Mucosa of gallbladder (tissue), 1 donor: ENCODE measurements at places on chromosomes 3 and 15. TPM values are rescaled to one million over a fixed set of nuclear protein-coding genes. Genes with fewer than 3 reads are reported as not detected.

LRRC2 gene
- 1.9 TPM for total RNA-seq

PRR23C gene
- total RNA-seq: not detected

ACOX2 gene
- total RNA-seq: 19.5 TPM

ZNF35 gene
- total RNA-seq: 8.4 TPM

UTS2B gene
- total RNA-seq: 2.6 TPM

SLC27A2 gene
- total RNA-seq: 22.9 TPM

ATP10A gene
- 19.8 TPM for total RNA-seq

GOLGA6A gene
- not detected for total RNA-seq

SAMMSON gene
- not detected for total RNA-seq

APBA2 gene
- 3.4 TPM for total RNA-seq

CYP1A2 gene
- total RNA-seq: 0.14 TPM

AGTR1 gene
- total RNA-seq: 1.9 TPM

PLA2G4D gene
- not detected for total RNA-seq

GRCh38 chr15:101275018-101275417, 2.3 kb downstream of the SELENOS start:
- DNase-seq: no peak

GRCh38 chr3:24929521-24929920, 434.9 kb upstream of the THRB start:
- DNase-seq: no peak

DNA sequence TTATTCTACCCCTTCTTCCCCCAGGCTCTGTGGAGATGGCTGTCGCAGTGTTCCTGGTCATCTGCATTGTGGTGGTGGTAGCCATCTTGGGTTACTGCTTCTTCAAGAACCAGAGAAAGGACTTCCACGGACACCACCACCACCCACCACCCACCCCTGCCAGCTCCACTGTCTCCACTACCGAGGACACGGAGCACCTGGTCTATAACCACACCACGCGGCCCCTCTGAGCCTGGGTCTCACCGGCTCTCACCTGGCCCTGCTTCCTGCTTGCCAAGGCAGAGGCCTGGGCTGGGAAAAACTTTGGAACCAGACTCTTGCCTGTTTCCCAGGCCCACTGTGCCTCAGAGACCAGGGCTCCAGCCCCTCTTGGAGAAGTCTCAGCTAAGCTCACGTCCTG, 12.9 kb downstream of the SPINT1 start:
- no peak for DNase-seq

GRCh38 chr3:69324362-69325025, 61.4 kb downstream of the FRMD4B start:
- DNase-seq: no peak

DNA sequence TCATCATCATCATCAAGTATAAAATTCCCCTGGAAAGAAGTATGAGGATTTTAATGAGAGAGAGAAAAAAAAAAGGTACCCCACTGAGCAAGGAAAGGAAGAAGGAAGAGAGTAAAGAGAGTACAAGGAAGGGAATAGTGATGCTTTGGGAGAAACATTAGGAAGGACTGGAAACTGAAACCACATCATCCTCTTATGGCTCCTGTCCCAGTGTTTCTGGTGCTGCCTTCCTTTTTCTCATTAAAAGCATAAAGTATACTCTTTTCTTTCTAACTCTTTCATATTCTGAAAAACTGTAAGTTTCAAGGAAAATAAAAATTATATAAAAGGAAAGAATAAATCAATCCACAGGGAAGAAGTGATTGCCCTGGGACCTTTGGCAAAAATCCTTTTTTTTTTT, 616.4 kb upstream of the CBLB start:
- no peak for DNase-seq

DNA sequence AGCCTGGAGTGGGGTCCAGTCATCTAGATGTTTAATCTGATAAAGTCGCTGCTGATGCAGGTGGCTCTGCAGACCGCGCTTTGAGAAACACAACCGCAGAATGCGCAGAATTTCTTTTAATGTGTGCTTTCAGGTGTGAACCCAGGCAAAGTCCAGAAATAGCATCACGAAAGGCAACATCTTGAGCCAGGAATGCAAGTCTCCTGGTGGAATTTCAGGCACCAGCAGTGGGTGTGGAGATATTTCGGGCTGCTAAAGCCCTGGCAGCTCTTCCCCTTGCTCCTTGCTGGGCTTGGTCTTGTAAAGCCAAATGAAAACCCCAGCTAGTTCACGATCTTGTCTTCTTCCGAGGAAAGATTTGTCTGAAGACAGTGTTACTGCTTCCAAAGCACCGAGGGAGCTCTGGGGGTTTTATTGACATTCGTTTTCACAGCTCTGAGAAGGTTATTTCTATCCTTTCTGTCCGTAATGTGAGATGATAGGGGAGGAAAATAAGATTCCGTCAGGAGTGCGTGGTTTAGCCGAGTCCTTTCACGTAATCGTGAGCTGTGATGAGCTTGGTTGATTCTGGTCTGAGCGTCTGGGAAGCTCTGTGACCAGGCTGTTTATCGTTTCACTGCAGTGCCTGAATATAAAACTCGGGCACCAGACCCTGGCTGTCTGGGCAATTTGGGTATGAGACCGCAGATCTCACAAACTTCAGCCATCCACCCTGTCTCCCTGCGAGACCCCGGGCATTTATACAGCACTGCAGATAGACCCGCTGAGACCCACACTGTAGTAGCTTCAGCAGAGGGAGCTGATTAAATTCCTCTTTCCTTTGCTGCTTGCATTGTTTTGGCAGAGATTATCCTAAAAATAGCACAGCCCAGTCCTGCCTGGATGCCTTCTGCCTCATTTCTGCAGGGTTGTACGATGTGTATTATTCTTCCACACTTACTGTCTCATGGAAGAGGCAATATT, 67.0 kb upstream of the SLC25A26 start:
- no peak for DNase-seq

- DNase-seq: no peak
Observed at GRCh38 chr15:51227940-51228732, 110.3 kb downstream of the CYP19A1 start.

DNA sequence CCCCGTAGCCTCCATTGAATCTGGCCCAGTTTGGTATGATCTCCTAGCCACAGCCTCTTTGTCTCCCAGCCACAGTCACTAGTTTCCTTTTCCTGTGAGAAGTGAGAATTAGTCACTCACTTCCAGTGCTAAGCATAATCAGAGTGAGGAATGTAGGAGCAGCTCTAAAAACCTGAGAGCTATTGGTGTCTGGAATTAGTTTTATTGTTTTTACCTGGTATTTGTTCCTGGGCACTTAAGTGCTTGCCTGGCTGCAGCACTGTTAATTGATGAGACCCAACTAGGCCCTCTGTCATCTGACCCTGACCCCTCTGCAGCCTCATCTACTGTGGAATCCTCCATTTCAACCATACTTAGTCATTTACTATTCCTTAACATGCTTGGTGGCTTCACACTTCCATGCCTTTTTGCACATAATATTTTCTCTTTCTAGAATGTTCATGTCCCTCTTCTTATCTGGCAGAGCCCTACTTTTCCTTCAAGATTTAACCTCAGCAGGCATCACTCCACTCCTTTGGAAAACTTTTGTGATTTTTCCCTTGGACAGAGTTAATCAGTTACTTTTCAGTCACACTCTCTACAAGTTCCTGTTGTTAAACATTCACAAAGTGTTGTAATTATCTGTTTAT, 48.8 kb downstream of the PDE8A start:
- DNase-seq: no peak

- DNase-seq: no peak
Observed at GRCh38 chr3:148004331-148004730, 595.2 kb downstream of the ZIC1 start.

- DNase-seq: no peak
Observed at GRCh38 chr3:55823001-55823400, 335.9 kb upstream of the WNT5A start.

DNA sequence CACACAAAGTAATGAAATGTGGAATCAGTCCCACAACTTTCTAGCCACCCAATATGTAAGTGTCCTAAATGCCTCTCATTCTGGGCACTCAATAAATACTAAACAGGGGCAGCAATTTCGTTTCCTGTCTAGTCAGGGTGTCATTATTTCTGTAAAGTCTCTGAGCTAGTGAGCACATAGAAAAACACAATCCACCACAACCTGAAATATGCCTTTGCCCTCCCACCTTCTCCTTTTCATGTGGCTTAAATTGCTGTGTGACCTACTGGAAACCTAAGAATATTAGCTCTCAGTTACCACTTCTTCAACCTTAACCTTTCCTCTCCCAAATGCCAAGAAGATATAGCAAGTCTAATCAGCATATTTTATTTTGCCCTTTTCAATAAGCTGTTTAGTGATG, 456.3 kb upstream of the KCNMB2 start:
- DNase-seq: no peak

GRCh38 chr3:196340466-196340865, 2.3 kb upstream of the TM4SF19 start:
- no peak for DNase-seq

DNA sequence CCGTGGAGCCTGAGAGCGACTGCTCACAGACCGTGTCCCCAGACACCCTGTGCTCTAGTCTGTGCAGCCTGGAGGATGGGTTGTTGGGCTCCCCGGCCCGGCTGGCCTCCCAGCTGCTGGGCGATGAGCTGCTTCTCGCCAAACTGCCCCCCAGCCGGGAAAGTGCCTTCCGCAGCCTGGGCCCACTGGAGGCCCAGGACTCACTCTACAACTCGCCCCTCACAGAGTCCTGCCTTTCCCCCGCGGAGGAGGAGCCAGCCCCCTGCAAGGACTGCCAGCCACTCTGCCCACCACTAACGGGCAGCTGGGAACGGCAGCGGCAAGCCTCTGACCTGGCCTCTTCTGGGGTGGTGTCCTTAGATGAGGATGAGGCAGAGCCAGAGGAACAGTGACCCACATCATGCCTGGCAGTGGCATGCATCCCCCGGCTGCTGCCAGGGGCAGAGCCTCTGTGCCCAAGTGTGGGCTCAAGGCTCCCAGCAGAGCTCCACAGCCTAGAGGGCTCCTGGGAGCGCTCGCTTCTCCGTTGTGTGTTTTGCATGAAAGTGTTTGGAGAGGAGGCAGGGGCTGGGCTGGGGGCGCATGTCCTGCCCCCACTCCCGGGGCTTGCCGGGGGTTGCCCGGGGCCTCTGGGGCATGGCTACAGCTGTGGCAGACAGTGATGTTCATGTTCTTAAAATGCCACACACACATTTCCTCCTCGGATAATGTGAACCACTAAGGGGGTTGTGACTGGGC, 7.3 kb downstream of the FAM131A start:
- no peak for DNase-seq

GRCh38 chr3:107612664-107613084, 89.9 kb downstream of the BBX start:
- DNase-seq: no peak

- DNase-seq: no peak
Observed at GRCh38 chr3:185270956-185271332, 17.1 kb upstream of the EHHADH start.

- no peak for DNase-seq
Observed at GRCh38 chr3:94305835-94306611, 243.2 kb downstream of the NSUN3 start.

- DNase-seq: no peak
Observed at GRCh38 chr3:143182866-143183664, 63.5 kb downstream of the CHST2 start.

GRCh38 chr3:16186086-16186485, 11.6 kb downstream of the GALNT15 start:
- DNase-seq: no peak

- DNase-seq: no peak
Observed at GRCh38 chr3:105513886-105514285, 147.2 kb downstream of the ALCAM start.

DNA sequence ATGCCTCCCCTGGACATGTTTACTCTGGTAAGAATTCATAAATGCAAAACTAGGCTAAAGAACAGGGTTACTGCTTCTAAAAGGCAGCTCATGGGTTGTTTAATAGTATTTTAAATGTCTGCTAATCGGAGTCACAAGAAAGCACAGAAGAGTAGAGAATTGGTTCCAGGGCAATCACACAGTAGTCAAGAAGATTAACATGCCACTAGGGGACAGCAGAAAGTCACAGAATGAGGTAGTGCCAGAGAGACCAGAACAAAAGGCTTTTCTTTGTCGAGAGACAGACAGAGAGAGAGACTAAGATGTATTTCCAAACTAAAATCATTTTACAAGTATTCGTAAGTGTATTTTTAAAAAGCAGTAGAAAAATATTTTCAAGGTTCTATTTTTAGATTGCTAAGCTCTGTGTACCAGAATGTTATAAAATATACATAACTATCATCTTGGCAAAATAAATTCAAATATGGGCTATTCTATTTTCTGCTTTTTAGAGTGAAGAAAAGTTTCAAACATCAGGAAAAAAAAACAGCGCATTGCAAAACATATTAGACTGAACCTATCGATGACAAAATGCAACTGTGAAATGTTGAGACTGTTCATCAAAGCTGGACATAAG, 78.3 kb upstream of the CDIN1 start:
- DNase-seq: peak; percentile 44

GRCh38 chr15:53434174-53434678, 325.2 kb downstream of the WDR72 start:
- DNase-seq: no peak

GRCh38 chr15:59699810-59700431, 10.8 kb upstream of the BNIP2 start:
- no peak for DNase-seq

- no peak for DNase-seq
Observed at GRCh38 chr3:134197681-134198261, 52.9 kb downstream of the RYK start.

GRCh38 chr3:25007974-25008658, 419.9 kb upstream of the RARB start:
- no peak for DNase-seq

DNA sequence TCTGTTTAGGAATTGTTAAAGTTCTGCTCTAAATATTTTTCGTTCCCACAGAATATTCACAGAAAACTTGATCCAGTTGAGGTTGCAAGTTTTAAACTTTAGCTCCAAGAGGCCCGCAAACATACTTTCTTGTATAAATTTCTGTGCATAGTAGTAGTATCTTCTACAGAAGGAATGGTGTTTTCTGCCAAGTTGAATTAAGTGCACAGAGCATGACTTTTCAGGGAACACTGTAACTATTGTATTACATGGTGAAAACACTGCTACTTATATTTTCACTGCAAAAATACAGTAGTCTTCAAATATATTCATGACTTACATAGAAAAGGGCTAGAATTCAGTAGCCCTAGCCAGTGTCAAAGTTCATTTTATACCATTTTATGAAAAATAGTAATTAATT, 67.0 kb downstream of the SUCNR1 start:
- no peak for DNase-seq

DNA sequence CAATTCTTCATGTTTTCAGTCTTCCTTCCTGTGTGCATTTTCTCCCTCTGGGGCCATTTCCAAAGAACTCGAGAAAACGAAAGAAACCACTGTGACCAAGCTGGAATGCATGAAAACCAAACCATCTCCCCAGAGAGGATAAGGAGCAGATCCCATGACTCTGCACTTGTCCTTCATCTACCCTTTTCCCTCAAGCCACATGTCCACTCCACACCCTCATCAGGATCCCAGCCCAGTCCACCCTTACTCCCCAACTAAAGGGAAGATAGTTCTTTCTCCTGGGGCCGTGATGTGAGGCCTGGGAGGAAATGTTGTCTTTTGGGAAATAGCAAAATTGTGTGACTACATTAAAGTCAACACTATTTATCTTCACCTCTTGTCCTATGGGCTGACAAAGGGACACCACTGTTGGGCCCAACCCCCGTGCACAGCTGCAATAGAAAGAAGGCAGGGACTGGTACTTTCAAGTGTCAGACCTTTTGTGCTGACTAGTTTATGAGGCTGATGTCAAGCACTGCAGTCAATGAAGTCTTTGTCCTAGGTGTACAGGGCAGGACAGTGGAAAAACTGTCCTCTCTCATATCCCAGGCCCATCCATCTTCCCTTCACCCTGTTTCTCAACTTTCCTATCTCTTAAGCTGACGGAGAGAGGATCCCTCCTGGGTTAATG, 487.1 kb upstream of the NR2F2 start:
- no peak for DNase-seq
